ENCODE measurements at places on chromosomes 2 and 18.

GRCh38 chr2:8543060-8543382 lies 138.8 kb upstream of the ID2 start:
- DNase-seq = no peak

- no peak for DNase-seq
These were observed 13.2 kb upstream of the MAP4K4 start for GRCh38 chr2:101684313-101684712.

- no peak for DNase-seq
These were observed 19.5 kb downstream of the MYO1B start for GRCh38 chr2:191264647-191265081.

GRCh38 chr2:109459485-109459884 lies 154.3 kb downstream of the SEPTIN10 start:
- no peak for DNase-seq

DNA sequence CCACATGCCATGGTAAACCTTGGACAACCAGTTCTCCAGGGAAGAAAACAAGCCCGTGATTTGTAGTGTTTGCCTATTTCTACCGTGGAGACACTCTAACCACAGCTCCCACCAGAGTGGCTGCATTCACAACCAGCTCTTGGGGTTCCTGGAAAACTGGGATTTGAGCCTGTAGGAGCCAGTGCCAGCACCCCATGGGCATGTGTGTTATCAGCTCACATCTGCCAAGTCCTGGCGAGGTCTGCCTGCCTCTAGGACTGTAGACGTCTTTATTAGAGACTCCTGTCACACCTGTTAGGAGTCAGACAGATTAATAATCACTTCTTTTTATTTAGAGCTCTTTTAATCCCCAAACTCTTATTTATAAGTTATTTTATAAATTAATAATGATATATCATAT lies 41.0 kb downstream of the INPP5D start:
- DNase-seq = no peak

DNA sequence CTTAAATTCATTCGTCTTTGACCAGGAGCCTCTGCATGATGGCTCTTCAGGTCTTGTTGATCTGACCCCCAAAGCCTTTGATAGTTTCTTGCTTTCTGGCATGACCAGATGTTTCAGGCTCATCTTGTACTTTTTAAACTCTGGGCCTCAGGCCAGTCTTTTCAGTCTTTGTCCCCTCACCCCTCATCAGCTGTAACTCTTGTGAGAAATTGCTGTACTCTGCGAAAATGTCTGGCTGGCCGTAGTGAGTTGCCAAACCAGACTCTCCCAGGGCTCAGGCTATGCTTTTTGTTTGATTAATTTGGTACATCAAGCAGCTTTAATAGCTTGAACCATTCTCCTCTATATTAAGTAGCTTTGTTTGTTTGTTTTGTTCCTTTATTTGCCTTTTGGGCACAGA lies 75.9 kb downstream of the BABAM2 start:
- DNase-seq = no peak

- no peak for DNase-seq
These were observed 74.1 kb upstream of the GLI2 start for GRCh38 chr2:120661551-120661950.

DNA sequence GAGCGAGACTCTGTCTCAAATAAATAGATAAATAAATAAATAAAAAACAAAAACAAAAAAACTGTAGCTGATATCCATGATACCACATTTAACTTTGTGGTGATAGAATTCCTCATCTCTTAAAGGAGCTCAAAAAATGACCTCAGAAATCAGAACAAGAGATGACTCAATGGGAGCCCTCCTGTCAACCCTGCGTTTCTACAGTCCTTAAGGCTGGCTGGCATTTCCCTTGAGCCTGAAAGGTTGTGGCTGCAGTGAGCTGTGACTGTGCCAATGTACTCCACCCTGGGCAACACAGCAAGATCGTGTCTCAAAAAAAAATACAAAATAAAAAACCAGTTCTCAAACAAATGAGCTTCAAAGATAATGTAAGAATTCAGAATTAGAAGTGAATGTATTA lies 40.4 kb downstream of the CHST9 start:
- no peak for DNase-seq

- no peak for DNase-seq
These were observed 88.9 kb upstream of the NRXN1 start for GRCh38 chr2:51120754-51121280.

DNA sequence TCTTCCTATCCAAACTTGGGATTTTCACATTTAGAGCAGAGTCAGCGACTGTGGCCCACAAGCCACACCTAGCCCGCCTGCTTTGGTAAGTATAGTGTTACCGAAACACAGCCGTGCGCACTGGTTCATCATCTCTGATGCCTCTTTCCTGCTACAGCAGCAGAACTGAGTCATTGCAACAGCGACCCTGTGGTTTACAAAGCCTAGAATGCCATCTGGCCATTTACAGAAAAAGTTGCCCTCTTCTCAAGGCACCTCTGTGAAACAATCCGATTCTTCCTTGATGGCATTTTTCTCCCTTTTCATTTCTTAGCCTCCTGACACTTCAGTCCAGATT lies 10.7 kb upstream of the IAH1 start:
- DNase-seq = peak; percentile 5

DNA sequence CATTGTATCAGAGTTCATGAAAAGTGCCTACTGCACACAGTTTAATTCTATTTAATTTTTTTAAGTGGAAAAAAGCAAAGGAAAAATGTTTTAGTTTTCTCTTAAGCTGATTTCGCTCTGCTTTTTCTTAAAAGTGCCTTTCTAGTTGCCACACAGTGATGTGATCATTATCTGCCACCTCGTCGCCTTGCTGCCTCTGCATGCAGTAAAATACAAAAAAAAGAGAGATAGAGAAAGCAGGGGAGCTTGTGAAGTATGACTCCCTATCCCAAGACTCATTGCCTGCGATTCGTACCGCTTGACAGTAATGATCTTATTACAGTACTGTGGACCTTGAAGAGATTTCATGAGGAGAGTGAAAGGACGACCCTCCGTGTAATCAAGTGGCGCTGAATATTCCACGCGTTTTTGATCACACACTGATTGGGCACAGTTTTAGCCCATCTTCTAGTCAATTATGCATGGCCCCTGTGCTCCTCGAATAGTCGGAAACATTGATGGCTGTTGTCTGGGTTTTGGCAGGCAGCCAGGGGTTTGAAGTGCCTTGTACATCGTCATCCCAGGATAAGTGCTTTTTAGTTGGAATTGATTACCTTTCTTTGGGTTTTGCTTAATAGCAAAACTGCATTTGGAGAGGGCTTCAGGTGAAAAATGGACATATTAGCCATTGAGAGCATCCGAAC lies 188.3 kb downstream of the GBX2 start:
- DNase-seq = no peak

GRCh38 chr2:37920570-37920969 lies 4.5 kb upstream of the RMDN2 start:
- no peak for DNase-seq

DNA sequence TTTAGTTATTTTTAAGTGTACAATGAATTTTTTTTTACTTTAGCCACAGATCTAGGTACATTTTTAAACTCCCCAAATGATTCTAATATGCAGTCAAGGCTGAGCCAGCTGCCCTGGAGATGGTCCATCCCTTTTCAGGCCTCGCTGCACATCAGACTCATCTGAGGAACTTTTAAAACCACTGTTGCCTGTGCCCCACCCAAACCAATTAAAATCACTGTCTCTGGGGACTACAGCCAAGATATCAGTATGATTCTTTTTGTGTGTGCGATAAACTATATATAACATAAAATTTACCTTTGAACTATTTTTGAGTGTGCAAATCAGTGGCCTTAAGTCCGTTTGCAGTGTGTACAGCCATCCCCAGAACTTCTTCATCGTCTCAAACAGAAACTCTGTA lies 9.1 kb upstream of the MALT1 start:
- DNase-seq = no peak

DNA sequence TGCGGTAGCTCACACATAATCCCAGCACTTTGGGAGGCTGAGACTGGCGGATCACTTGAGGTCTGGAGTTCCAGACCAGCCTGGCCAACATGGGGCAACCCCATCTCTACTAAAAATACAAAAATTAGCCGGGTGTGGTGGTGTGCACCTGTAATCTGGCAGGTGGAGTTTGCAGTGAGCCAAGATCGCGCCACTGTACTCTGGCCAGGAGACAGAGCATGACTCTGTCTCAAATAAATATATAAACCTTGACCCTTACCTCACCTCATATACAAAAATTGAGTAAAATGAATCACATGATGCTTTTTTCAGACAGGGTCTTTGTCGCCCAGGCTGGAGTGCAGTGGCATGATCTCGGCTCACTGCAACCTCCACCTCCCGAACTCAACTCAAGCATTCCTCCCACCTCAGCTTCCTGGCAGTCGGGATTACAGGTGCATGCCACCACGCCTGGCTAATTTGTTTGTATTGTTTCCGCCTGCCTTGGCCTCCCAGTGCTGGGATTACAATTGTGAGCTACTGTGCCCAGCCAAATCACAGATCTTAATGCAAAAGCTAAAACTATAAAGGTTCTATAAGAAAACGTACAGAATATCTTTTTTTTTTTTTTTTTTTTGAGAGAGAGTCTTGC lies 25.3 kb downstream of the XPO1 start:
- DNase-seq = no peak

DNA sequence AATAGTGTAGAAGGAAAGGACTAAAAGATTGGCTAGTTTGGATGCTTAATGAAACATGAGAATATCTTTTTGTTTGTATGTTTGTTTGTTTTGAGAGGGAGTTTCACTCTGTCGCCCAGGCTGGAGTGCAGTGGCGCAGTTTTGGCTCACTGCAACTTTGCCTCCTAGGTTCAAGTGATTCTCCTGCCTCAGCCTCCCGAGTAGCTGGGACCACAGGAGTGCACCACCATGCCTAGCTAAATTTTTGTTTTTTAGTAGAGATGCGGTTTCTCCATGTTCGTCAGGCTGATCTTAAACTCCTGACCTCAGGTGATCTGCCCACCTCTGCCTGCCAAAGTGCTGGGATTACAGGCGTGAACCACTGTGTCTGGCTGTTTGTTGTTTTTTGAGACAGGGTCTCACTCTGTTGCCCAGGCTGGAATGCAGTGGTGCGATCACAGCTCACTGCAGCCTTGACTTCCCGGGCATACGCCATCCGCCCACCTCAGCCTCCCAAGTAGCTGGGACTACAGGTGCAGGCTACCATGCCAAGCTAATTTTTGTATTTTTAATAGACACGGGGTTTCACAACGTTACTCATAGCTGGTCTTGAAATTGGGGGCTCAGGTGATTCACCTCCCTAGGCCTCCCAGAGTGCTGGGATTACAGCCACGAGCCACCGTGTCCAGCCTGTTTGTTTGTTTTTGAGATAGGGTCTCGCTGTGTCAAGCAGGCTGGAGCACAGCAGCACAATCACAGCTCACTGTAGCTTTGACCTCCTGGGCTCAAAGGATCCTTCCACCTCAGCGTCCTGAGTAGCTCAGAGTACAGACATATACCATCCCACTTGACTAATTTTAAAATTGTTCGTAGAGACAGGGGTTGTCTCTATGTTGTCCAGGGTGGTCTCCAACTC lies 209.2 kb downstream of the MYCN start:
- no peak for DNase-seq

DNA sequence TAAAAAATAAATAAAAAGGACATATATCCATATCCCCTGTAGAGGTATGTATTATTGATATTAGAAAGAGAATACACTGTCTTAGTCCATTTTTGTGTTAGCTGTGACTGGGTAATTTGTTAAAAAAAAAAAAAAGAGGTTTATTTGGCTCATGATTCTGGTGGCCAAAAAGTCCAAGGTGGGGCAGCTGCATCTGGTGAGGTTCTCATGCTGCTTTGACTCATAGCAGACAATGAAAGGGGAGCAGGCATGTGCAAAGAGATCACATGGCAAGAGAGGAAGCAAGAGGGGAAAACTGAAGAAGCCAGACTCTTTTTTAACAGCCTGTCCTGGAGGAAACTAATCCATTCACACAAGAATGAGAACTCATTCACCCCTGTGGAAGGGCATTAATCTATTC lies 101.6 kb upstream of the MAP4K3 start:
- DNase-seq = no peak

All from stimulated activated CD4-positive, alpha-beta T cell treated with anti-CD3 and anti-CD28 coated beads, TNF-alpha, amount 100 ng/mL, for 24 hours (primary cell).